Inflammatory macrophage (primary cell): ENCODE measurements at places on chromosomes 2 and 18.

- no peak for DNase-seq
Measured at GRCh38 chr2:1370461-1370860, 42.8 kb upstream of the TPO start.

DNA sequence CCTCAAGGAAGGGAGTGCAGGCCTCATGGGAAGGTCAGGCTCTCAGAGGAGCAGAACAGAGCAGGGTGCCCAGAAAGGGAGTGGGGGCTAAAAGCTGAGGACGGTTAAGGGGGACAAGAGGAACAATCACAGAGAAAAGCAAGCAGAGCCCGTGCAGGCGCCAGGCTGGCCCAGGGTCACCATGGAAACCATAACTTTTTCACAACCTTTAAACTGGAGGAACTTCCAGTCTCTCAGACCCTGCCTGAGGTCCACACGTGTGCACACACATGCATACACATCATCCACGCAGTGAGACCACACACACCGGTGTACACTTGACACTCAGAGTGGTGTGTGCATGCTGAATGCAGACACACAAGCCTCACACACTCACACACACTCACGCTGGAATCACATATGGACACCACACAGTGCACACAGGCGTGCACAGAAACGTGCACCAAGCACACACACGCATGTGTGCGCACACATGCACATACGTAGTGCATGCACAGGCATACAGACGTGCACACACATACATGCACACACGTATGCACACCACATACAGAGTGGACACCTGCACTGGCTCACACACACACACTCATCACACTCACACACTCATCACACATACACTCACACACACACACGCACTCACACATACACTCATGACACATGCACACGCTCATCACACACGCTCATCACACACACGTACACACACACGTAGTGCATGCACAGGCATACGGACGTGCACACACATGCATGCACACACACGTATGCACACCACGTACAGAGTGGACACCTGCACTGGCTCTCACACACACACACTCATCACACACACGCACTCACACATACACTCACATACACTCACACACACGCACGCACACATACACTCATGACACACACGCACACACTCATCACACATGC lies 37.2 kb upstream of the SNED1 start:
- peak; percentile 73 for DNase-seq

DNA sequence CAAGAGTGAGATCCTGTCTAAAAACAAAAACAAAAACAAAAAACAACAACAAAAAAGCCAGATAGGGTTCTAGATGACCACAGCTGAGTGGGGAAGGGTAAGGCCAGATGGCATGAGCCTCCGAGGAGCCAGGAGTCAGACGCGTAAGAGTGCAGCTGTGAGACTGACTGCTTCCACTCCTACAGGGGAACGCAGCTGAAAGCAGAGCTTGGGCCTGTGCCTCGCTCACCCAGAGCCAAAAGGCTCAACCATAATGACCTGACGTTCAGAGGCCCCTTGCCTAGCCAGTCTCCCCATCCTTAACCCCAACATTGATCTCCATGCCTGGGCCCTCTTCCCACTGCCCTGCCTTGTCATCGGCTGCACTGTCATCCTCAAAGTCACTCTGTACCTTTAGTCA lies 26.5 kb upstream of the NCL start:
- no peak for DNase-seq

DNA sequence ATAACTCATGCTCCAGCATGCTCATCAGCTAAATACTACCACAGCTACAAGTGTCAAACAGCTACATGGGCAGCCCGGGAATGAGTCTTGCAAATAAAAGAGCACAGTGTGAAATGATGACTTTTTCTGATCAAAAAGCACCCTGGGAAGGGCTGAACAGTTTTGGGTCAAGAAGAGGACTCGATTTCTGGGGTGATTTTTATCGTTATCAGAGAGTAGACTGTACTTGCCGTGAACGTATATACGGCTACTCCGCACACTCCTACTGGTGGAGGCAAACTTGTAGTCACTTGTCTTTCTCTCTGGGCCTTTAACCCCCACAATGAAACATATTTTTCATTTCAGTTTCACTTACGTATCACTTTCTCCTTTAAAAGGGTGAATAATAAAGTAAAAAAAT lies 54.4 kb downstream of the NCKAP5 start:
- no peak for DNase-seq

DNA sequence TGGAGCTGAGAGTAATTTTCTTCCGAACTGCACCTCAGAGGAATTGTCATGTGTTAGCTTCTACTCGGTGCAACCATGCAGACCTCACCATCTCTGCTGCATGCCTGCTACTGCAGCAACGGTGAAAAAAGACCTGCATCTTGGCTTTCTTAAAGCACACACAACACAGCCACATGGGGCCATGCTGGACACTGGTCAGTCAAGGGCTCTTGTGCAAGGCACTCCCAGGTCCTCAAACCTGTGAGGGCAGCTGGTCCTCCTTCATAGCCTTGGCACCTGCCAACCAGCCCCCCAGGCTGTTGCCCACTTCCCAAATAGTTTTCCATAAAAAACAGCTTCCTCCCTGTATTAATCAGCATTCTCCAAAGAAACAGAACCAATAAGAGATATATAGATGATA lies 113.5 kb upstream of the TEX51 start:
- DNase-seq = no peak

DNA sequence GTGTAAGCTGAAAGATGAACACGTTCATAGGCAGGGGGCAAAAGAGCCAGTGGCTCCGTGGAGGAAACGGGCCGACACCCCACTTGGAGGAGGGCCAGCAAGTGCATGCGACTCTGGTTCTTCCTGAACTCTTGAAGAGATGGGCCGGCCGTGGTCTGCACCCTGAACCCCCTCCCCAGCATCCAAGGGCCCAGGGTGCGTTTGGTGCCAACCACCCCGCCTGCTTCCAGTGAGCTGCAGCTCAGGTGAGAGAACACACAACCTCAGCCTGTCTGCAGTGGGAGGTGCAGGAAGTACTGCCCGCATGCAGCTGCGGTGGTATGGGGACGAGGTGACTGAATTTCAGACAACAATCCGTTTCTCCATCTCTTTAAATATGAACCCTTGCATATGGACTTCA lies 58.9 kb downstream of the ADNP2 start:
- no peak for DNase-seq

GRCh38 chr2:207337234-207338219 lies 171.8 kb upstream of the KLF7 start:
- DNase-seq = peak; percentile 91

DNA sequence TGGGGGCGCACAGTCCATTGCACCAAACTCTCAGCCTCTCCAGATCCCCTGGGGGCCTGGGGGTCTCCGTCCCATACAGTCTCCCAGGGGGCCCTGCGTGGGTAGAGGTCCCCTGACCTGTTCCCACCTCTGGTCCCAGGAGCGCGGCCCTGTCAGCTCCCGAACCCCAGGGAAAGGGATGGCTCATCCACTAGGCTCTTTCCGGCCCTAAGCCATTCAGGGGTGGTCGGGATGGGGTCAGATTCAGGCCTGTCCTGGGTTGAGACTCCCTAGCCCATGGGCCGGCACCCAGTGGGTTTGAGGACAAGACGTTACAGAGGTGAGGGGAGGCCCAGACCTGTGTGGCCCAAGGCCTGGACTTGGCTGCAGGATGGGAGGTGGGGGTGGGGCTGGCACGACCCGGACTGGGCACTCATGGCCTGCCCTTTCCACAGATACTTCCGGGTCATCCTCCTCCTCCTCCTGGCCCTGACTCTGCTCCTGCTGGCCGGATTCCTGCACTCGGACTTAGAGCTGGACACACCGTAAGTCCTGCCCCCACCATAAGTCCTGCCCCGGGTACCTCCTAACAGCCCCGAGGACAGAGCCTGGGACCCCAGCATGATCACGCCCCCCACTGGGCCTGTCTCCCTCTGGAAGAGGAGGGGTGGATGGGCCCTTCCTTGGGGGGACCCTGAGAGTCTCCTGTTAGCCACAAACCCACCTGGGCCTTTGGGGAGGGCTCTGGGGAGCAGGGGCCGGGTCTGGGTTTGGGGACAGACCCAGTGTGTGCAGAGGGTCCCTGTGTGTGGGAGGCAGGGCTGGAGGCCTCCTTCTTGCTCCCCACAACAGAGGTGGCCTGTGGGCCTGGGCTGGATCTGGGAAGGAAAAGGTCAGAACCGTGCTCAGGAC lies 10.1 kb upstream of the NEU4 start:
- DNase-seq = no peak

GRCh38 chr2:142725386-142725785 lies 152.1 kb upstream of the KYNU start:
- DNase-seq = no peak

- no peak for DNase-seq
Measured at GRCh38 chr2:55116598-55116964, 66.3 kb upstream of the RTN4 start.

DNA sequence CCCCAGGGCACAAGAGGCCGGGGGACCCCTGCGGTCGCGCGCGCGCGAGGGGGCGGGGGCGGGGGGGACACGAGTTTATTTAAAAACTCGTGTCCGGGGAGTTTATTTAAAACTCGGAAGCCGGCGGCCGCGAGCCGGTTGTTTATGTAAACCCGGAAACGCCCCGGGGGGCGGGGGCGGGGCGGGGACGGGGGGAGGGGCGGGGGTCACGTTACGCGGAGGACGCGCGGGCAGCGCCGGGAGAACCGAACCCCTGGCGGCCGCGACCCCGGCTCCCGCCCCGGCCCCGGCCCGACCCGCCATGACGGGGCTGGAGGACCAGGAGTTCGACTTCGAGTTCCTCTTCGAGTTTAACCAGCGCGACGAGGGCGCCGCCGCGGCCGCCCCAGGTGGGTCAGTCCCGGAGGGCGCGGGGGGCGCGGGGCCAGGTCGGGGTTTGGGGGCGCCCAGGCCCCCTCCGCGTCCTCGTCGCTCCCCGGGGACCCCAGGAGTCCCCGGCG lies 4.4 kb downstream of the NFATC1 start:
- DNase-seq = peak; percentile 28

GRCh38 chr18:73948497-73948896 lies 199.1 kb downstream of the FBXO15 start:
- no peak for DNase-seq

DNA sequence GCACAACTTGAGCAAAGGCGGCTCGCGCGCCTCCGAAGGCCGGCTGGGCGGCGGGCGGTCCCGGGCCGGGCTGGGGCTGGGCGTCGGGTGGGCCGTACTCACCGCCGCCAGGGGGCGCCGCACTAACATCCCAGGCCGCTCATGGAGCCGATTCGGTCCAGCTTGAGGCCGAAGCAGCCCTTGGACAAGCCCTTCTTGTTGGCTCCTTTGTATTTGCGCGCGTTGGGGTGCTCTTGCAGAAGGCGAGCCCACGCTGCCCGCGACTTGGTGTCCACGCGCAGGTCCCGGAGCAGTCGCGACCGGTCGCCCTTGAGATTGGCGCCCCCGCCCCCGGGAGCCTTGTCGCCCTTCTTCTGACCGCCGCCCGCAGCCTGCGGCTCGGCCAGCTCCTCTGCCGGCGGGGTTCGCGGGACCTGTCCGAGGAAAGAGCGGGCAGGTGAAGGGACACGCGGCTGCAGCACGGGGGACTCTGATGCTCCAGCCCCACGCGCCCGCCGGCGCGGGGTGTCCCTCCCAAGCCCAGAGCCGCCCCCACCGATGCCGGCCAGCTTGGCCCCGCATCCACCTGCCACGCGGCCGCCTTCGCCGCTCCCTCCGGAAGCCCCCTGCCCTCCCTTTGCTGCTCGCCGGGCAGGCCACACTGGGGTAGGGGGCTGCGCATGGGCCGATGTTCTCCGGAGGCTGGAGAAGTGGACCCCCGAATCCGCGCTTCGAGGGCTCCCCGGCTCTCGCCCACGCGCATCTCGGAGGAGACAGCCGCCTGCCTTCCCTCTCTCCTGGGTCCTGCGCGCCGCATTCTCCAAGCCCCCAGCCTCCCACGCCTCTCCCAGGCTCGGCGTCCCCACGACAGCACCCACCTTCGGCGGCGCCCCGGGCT lies 655 bp downstream of the NPPC start:
- peak; percentile 77 for DNase-seq

DNA sequence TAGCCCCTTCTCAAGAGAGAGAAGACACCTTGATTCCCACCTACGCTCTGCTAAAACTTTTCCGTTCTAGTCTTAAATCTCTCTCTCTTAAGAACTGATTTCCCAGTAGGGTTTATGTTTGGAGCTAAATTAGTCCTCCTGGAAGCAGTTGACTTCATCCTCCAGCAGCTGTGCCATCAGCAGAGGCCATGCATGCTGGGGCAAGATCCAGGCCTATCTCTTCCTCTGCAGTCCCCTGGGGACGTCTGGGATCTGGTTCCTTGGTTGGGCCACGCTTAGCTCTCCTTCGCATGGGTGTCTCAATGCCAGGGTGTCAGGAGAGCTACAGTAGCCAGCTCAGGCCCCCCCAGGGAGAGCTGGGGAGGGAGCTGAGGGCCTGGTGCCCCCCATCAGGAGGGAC lies 49.7 kb downstream of the HPCAL1 start:
- DNase-seq = no peak
